ENCODE measurements at places on chromosomes 2 and 18.

DNA sequence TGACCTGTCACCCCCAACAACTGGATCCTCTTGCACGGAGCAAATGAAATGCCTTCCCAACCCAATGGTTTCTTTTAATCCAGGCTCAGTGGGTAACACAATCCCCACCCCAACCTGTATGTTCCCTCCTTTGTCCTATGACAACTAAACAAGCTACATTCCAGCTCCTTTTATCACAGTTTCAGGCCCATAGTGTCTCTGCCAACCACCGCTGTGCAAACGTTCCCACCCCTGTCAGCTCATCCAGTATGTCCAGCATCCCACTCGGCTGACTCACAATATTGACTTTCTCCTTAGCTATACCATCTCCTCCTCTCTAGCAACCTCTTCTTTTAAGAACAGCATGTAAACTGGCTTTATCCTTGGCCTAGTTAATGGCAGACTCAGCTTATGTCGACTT, 117.9 kb upstream of the PPP1CB start:
- no peak for DNase-seq

GRCh38 chr18:9549405-9549804, 65.0 kb downstream of the PPP4R1 start:
- no peak for DNase-seq

DNA sequence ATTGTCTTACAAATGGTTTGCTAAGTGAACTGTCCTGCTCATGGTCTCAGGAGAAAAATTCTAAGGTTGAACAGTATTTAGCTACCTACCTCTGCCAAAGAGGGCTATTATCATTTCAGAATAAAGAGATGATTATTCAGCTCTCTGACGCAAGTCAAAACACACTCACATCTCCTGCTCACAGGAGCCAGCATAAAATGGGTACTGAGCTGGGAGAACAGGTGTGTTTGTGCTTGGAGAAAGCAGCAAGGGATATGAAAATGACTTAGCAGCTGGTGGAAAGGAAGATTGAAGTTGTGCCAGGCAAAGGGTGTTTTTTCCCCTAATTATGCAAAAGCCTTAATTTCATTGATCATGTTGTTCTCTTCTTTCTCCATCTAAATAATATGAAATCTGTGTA, 47.3 kb upstream of the TANK start:
- no peak for DNase-seq

- DNase-seq: no peak
Observed at GRCh38 chr18:75871596-75871995, 444.1 kb upstream of the SMIM21 start.

DNA sequence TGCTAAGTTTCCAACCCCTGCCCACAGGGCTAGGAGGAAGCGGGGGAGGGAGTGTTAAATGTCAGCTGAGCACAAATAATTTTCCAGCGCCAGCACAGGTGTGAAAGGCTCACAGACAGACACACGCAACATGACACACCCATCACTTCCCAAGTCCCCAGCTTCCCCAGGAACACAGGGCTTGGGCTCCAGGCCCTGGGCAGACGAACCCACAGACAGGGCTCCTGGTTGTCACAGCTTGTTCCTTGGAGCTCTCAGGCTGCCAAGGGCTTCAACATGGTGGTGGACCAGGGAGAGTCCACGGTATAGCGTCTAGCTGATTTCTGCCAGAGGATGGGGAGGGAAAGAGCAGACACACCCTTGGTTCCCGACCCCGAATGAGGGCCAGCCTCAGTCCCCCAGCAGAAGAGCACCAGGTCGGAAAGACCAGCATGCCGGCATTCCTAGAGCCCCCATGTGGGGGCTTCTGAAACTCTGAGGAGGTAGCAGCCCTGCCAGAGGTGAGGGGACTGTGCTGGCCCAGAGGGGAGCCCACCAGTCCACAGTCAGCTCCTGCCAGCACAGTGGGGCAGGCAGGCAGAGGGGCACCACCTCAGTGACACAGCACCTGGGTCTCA, 1.9 kb downstream of the DUSP2 start:
- no peak for DNase-seq

- no peak for DNase-seq
Observed at GRCh38 chr2:40395169-40396073, 56.5 kb downstream of the SLC8A1 start.

DNA sequence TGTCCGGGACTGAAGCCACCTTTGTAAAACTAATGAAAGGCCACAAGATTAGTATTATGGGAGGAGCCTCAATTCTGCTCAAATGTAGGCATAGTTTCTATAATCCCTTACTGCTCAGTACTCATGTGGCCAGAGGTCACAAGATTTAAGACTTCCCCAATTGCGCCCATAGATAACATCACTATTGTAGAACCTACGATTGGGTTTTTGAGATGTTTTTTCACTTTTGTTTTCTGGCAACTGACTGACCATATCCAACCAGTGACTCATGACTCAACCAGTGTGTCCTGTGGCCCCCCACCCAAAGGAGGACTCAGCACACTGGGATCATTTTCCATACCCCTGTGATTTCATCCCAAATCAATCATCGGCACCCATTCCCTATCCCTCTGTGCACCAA, 15.2 kb upstream of the TSPYL6 start:
- DNase-seq: no peak

GRCh38 chr2:120932472-120932871, 196.8 kb downstream of the GLI2 start:
- no peak for DNase-seq

GRCh38 chr18:76463358-76463757, 31.7 kb downstream of the ZNF516 start:
- no peak for DNase-seq

- no peak for DNase-seq
Observed at GRCh38 chr18:48673853-48674721, 135.3 kb downstream of the CTIF start.

DNA sequence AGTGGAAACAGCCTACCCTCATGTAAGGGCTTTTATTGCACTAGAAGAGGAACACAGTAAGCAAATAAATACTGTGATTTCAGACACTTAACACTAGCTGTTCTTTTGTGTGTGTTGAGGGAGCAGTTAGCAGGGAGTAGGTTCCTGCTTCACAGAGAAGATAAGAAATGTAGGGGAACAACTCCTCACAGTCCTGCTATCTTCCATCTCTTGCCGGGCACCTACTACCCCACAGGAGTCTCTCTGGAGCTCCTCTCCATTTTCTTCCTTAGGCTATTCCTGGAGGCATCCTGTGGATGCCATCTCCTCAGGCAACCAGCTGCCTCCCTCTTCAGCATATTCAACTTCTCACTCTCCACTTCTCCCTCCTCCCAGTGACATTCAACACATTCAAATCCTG, 145.0 kb downstream of the SRBD1 start:
- no peak for DNase-seq

DNA sequence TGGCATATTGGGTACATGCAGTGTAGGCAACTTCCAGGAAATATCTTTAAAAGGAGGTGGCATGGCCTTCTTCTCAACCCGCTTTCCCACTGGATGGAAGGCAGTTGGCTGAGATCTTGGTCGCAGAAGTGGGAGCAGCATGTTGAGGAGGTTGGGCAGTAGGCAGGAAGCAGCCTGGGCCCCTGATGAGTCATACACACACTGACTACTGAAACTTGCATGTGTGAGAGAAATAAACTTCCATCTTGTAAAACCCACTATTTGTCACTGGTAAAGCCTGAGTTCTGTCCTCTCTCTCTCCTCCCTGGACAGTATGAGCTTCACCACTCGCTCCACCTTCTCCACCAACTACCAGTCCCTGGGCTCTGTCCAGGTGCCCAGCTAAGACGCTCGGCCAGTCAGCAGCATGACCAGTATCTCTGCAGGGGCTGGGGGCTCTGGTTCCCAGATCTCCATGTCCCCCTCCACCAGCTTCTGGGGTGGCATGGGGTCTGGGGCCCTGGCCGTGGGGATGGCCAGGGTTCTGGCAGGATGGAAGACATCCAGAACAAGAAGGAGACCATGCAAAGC, 233.8 kb upstream of the SPRED2 start:
- DNase-seq: peak; percentile 81

DNA sequence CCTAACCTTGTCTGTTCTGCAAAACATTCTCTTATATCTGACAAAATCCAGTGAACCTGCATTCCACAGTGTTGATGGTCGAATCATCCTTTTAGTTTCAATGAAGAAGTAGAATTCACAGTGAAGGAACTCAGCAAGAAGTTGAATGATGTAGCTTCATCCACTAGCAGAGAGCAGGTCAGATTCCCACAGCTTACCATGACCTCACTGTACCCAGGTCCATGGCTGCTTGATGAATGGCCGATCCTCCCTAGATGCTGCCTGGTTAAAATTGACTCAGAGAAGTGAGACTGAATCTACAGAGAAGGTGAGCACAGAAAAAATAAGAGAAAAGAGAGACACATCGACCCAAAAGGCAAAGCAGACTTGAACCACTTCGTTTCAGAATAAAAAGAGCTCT, 906.0 kb upstream of the CHAC2 start:
- DNase-seq: no peak

DNA sequence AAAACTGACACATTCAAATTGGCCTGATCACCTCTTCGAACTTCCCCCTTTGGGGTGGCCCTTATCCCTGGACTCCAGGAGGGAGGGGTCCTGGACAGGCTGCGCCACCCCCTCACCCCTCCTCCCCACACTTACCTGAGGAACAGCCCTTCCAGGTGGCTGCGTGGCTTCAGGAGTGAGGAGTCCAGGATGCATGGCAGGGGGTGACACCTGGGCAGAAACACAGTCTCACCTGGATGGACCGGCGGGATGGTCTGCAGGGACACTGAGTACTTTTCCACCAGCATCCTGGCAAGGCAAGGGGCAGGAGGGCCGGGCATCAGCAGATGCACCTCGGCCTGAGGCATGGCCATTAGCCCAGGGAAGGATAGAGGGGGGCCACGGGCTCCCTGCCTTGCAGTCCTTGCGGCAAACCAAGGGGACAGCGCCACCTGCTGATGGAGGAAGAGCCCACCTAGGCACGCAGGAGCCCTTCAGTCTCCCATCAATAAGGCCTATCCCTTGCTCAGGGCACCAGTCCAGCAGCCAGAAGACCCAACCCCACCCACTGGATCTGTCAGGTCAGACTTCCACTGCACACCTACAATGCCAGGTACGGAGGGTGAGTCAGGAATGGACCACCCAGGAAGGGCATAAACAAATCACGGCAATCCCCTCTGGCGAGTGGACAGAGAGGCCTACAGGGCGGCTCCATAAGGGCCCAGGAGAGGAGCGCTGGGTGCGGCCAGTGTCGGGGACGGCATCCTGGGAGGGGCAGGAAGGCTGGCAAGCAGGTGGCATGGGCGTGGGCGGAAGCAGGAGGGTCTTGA, 26.0 kb downstream of the FAM178B start:
- peak; percentile 92 for DNase-seq

DNA sequence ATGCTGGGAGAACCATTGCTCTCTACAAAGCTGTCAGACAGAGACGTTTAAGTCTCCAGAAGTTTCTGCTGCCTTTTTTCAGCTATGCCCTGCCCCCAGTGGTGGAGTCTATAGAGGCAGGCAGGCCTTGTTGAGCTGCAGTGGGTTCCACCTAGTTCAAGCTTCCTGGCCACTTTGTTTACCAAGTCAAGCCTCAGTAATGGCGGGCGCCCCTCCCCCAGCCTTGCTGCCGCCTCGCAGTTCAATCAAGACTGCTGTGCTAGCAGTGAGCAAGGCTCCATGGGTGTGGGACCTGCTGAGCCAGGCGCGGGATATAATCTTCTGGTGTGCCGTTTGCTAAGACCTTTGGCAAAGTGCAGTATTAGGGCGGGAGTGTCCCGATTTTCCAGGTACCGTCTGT, 52.7 kb upstream of the SCYGR2 start:
- DNase-seq: no peak

GRCh38 chr2:67313536-67313935, 83.6 kb upstream of the ETAA1 start:
- DNase-seq: no peak

DNA sequence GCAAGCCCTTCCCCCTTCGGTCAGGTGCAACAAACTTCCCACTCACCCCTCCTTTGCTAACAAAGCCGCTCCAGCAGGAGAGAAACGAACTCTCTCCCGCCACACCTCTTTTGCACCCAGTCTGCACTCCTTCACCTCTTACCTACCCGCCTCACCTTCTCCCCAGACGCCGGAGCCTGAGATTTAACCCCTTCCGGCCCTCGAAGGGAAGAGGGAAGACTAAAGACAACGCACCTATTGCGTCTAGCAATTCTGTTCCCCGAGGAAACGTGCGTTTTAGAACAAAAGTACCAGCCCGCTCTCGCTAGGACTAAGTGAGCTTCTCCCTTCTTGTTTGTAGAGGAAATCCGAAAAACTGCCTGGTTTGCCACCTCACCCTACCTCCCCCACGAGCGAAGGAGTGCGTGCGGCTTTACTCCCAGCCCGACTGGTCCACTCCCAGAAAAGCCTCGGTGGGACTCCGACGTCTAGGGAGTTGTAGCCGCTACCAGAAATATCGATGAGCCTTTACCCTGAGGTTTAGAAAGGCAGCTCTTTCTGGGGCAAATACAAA, 441 bp upstream of the PEX13 start:
- peak; percentile 77 for DNase-seq

- no peak for DNase-seq
Observed at GRCh38 chr2:23505984-23506380, 121.0 kb downstream of the KLHL29 start.

DNA sequence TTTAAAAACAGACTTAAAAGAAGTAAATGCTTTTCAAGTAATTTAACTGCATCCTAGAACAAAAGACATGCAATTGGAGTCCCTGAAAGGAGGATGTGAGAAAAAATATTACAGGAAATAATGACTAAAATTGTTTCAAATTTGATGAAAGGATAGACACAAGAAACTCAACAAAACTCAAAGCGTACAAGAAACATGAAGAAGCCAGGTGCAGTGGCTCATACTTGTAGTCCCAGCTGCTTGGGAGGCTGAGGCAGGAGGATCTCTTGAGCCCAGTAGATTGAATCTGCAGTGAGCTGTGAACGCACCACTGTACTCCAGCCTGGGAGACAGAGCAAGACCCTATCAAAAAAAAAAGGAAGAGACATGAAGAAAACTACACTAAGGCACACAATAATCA, 118.1 kb upstream of the SLC39A10 start:
- DNase-seq: no peak

- DNase-seq: no peak
Observed at GRCh38 chr2:150312271-150312670, 175.2 kb downstream of the RND3 start.

GRCh38 chr2:116491292-116491691, 1323.2 kb upstream of the DDX18 start:
- no peak for DNase-seq

DNA sequence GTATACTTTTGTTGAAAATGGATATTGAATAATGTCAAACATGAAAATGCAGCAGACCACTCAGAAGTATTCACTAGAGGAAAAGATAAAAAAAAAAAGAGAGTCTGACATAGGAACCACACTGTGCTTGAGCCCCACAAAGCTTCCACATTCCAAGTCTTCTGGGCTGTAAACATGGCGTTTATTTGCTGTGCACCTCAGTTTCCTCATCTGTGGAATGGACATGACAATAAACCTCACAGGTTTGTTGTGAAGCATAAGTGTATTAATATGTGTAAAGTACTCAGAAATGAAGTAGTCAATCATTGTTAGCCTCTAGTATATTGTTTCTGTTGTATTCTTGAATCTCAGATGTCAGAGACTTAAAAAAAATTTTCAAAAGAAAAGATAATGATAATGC, 525.8 kb upstream of the NRP2 start:
- DNase-seq: no peak

GRCh38 chr2:62663411-62663810, 42.1 kb upstream of the EHBP1 start:
- DNase-seq: no peak

- no peak for DNase-seq
Observed at GRCh38 chr2:1842945-1843344, 98.6 kb upstream of the PXDN start.

Data from GM13976 (cell line).